Stomach (tissue), 19 donors: ENCODE measurements at places on chromosomes 12 and 14. TPM values are rescaled to one million over a fixed set of nuclear protein-coding genes. Genes with fewer than 3 reads are reported as not detected.
A peak's percentile ranks its signal among the peaks of the same experiment; 100 is the strongest.

The EPS8 gene
- 129 TPM for total RNA-seq

The FOXG1 gene
- not detected for total RNA-seq

GRCh38 chr14:29724991-29725390, 202.7 kb downstream of the PRKD1 start:
- no peak for DNase-seq

DNA sequence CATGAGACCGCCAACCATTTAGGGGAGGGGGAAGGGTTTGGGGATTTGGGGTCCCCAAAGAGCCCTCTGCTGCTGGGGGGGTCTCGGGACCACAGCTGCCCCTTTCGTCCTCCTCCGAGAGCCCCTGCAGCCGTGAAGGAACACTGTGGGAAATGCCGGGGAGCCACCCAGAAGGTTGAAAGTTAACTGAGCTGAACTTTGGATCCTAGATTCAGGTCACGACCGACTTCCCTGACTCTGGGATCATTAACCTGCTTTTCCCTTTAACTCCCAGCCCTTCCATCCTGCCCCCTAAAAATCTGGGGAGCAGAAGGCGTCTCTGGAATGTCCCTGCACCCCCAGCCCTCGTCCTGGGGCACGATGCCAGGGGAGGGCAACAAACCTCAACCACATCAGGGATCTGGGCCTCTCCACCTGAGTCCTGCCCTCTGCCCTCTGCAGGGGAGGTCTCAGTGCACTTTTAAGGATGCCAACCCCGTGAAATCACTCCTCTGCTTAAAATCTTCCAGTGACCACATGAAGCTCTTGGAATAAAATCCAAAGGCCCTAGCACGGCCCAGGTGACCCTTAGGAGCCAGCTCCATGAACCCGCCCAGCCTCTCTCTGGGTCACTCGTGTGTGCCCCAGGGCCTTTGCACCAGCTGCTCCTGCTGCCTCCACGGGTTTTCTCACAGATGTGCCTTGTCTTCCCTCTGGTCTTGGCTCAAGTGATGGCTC, 95.0 kb downstream of the RFLNA start:
- DNase-seq: peak; percentile 47

DNA sequence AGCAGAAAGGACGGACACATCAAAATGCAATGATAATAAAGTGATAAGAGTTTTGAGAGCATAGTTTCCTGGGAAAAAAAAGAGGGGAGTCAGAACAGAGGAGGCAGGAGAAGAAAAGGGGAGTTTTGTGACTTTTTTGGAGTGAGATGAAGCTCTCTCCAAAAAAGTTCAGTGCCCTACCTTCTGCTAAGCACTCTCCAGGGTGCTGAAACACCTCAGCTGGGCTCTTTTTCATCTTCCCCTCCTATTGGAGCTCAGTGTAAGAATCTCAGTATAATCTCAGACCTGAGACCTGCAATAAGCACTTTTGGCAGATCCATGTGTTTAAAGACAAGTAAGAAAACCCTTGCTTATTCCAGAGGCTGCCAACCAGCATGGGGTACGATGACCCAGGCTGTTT, 58.9 kb upstream of the SRRM4 start:
- peak; percentile 7 for DNase-seq

DNA sequence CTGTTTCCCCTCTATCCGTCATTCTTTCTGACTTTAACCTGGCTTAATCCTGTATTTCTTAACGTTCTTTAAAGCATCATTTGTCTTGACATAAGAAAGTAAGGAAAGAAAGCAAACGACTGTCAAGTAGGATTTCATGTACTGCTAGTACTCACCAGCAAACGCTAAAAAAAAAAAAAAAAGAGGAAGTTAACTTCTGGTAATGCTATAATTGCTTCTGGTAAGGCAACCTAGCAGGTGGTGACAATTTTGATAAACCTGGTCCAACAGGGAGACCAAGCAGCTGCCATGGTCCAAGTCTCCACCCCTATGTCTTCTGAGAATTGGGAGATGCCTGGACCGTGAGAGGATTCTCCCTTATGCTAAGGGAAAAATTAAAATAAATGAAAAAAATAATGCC, 306.6 kb downstream of the DAD1 start:
- DNase-seq: no peak

- no peak for DNase-seq
These were observed 422.4 kb upstream of the OR4E1 start for GRCh38 chr14:22095860-22096513.

DNA sequence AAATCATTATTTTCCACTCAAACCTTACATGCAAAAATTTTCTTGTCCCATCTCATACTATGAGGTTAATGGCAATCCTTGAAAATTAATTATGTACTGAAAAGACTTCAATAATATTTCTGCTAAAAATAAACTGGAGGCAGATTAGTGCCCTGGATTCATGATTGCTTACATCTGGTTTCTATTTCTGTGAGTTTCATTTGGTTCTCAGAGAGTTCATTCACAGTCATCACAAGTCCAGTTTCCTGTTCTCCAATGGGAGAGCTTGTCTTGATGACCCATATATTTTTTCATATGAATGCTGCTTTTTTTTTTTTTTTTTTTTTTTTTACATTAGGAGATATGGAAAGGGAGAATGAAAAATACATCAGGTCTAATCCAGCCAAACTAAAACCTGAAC, 6.6 kb upstream of the PTHLH start:
- DNase-seq: no peak

- DNase-seq: no peak
These were observed 1.9 kb upstream of the BICD1 start for GRCh38 chr12:32104572-32105355.
